ENCODE measurements at places on chromosomes 11 and 22.

- DNase-seq: no peak
Measured at GRCh38 chr22:25970999-25971811, 198.1 kb upstream of the SEZ6L start.

- DNase-seq: no peak
Measured at GRCh38 chr11:70517988-70518907, 119.9 kb downstream of the CTTN start.

DNA sequence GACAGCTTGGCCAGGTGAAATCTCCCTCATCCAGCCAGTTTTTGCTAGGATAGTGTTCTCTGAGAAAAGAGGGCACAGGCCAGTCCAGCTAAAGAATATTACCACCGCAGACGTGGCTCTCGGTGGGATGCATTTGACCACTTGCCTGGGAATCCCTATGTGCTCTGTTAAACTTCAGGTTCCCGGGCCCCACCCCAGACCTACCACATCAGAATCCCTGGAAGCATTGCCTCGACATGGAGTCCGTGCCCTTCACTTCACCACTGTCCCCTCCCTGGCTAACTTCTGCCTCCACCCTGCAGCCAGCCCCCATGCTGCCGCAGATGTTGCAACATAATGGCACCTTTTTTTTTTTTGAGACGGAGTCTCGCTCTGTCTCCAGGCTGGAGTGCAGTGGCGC lies 56.9 kb upstream of the EMID1 start:
- no peak for DNase-seq

GRCh38 chr22:49491726-49492125 lies 335.9 kb downstream of the BRD1 start:
- no peak for DNase-seq

GRCh38 chr11:2428322-2428795 lies 16.0 kb downstream of the TRPM5 start:
- DNase-seq: peak; percentile 86

DNA sequence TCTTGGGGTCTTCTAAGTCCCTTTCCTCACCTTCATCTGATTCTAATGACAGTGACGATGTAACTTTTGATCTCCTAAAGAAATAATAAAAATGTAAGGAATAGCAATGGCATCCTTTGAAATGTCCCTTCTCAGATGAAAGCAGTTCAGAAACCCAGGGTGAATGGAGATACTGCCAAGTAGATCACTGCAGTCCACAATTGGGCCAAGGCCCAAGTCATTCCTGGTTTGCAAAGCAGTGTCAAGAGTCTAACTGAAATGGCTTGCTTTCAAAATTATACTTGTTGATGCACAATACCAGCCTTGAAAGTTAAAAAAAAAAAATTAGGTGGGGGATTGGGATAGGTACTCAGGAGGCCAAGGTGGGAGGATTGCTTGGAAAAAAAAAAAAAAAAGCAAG lies 20.4 kb downstream of the ASCC2 start:
- no peak for DNase-seq

- DNase-seq: no peak
Measured at GRCh38 chr11:105371311-105371710, 231.7 kb upstream of the CARD18 start.

DNA sequence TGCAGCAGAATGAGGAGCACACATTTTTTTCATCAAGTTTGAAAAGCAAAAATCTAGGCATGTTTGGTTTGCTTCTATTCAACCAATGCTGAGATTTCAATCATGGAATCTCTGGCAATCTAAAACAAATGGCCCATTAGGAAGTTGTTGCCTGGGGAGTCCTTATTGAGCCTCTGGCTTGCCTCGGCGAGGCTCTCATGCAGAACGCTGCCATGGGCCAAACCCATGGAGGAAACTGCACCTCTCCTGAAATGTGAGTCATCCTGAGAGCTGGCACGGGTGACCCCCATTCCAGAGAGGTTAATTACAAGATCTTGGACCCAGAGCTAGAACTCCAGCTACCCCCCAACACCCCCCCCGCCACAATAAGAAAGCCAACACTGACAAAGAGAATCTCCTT lies 80.7 kb downstream of the MN1 start:
- DNase-seq: no peak

- no peak for DNase-seq
Measured at GRCh38 chr11:65210748-65211147, 29.0 kb downstream of the CAPN1 start.

GRCh38 chr22:43151251-43152002 lies at the start of gene TSPO:
Gene TSPO, plus strand, starts transcription at chr22:43151559. Its CDS starts 7,680 bp downstream, at chr22:43159239.
- peak; percentile 51 for DNase-seq

DNA sequence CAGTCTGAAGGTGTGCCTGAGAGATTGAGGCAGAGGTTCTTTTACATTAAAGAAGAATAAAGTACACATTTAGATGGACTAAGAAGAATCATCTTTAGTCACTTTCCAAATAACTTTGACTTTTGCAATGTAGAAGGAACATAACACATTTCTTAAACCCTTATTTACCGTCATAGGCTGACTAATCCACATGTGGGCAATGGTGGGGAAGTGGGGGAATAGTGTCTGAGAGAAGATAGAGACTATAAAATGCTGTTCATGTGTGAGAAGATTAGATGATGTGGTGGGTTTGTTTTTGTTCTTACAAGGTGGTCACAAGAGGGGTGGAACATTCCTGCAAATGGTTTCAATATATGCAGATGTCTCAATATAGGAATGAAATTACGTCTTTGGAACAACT lies 1.8 kb downstream of the MS4A4A start:
- DNase-seq: no peak

DNA sequence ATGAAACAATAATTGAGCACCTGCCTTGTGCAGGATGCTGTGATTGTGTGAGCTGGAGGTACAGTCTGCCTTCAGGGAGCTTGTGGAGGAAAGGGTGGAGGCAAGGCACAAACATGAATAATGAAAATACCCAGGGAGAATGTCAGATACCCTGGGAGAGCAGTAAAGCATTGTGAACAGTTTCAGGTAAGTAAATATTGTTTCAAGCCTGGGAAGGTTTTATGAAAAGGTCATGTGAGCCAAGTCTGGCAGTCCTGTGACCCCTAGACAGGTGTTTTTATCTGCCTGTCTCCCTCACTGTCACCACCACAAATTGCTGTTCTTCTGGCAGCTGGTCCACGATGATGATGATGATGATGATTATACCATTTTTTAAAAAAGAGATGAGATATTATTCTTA lies 32.0 kb downstream of the SPECC1L start:
- no peak for DNase-seq

- no peak for DNase-seq
Measured at GRCh38 chr11:57515332-57516060, at the start of gene SLC43A1. Gene SLC43A1, minus strand, starts transcription at chr11:57515702. Its CDS starts 1,591 bp downstream, at chr11:57514111.

- peak; percentile 28 for DNase-seq
Measured at GRCh38 chr11:62402226-62402959, 16.4 kb upstream of the SCGB1A1 start.

DNA sequence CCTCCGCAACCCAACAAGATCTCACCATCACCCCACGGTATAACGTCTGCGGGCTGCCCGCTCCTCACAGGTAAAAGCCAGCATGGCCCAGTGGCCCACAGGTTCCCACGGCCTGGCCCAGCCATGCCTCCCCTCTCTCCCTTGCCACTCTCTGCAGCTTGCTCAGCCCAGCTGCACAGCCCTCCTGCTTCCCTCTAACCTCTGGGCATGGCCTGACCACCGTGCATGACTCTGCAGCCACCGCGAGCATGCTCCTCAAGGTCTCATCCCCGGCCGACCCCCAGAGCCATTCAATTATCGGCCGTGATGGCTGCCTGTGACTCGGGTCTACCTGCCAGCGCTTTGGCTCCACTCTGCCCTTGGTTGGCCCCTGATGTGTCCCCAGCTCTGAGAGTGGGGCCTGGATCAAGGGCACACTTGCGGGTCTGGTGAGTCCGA lies 185.5 kb downstream of the CTTN start:
- DNase-seq: no peak

- no peak for DNase-seq
Measured at GRCh38 chr11:74493791-74494630, 487 bp upstream of the LIPT2 start.

DNA sequence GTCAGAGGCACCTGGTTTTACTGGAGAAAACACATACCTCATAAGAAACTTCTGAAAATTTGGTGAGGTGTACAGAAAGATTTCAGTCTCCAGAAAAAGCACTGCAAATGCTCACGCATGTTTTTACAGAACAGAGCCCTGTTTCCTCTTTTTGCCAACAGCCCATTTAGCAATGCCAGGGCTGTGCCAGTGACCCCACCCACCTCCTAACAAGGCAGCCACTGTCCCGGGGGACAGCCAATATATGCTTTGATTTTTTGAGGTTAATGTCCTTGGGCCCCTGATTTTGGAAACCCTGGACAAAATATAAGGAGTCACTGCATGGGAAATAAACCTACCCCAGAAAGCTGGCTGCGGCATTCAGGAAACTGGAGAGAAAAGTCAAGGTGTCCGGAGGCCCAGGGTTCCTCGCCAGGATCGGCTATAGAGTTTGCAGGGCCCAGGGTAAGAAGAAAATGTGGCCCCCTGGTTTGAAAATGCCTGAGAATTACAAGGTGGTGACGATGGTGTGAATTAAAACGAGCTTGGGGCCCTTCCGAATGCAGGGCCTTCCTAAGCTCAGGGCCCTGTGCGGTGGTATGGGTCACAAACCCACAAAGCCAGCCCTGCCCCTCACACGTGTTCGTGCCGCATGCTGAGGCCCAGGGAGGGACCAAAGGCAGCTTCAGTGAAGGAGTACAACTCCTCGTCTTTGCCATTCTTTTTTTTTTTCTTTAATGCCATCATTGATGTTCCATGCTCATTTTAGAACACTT lies 71.1 kb upstream of the WNT7B start:
- DNase-seq: no peak

DNA sequence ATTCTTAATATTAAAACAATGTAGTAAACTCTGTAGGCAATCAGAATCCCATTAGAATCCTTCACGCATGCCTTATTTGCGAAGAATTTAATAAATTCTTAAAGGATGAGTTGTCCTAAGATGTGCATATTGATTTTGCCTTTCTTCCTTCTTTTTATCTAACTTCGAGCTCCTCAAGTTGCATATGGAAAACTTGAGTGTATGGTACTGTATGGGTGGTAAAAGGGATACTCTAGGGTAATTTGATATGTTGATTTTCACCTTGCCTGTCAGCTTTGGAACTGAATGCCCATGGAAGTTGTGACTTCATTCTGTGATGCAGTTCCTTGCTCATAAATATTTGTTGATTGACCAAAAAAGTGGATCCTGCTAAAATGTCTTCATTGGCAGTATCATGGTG lies 193.8 kb downstream of the DDX10 start:
- DNase-seq: no peak

- DNase-seq: no peak
Measured at GRCh38 chr22:39814899-39815298, 78.7 kb downstream of the ENTHD1 start.

DNA sequence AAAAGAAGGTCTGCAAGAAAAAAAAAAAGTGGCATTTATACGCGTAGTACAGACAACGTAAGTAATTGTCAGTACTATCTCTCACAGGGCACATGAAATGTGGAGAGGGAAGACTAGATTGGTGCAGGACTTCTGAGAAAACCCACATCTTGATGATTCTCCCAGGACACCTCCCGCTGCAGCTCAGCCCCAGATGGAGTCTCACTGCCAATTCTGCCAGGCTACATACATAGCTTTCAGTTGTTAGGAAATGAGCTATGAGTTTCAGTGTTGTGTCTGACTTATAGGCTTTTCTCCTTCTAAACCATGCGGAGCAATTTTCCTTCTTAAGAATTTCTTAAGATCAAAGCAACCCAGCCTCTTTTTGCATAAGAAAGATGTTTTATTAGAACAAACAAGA lies 9.6 kb downstream of the OR5A2 start:
- DNase-seq: no peak

- DNase-seq: no peak
Measured at GRCh38 chr11:115926138-115926537, 421.9 kb upstream of the CADM1 start.

- DNase-seq: no peak
Measured at GRCh38 chr11:112470355-112470754, 209.7 kb upstream of the PLET1 start.

- no peak for DNase-seq
Measured at GRCh38 chr11:9313648-9314290, 624 bp downstream of the TMEM41B start.

- DNase-seq: no peak
Measured at GRCh38 chr11:69526453-69526810, 45.0 kb downstream of the LINC01488 start.

Data from activated CD4-positive, alpha-beta T cell treated with anti-CD3 and anti-CD28 coated beads for 24 hours (primary cell).